ENCODE measurements at places on chromosomes 12 and 14.

DNA sequence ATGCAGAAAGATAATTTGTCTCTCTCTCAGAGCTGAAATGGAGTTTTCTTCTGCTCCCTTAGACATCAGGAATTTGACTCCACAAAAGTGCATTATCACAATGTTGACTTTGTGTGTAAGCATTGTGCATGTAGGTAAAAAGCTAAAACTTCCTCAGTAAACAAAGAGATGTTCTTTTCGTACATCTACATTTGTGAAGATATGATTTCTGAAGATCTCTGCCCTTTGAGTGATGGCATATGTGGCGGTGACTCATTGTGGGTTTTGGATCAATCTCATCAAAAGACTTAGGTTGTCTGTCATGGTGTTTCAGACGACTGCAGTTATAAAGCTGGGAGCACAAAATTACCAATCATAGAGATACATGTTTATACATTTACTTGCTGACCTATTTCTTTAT lies 411.4 kb upstream of the LMO3 start:
- DNase-seq: no peak

DNA sequence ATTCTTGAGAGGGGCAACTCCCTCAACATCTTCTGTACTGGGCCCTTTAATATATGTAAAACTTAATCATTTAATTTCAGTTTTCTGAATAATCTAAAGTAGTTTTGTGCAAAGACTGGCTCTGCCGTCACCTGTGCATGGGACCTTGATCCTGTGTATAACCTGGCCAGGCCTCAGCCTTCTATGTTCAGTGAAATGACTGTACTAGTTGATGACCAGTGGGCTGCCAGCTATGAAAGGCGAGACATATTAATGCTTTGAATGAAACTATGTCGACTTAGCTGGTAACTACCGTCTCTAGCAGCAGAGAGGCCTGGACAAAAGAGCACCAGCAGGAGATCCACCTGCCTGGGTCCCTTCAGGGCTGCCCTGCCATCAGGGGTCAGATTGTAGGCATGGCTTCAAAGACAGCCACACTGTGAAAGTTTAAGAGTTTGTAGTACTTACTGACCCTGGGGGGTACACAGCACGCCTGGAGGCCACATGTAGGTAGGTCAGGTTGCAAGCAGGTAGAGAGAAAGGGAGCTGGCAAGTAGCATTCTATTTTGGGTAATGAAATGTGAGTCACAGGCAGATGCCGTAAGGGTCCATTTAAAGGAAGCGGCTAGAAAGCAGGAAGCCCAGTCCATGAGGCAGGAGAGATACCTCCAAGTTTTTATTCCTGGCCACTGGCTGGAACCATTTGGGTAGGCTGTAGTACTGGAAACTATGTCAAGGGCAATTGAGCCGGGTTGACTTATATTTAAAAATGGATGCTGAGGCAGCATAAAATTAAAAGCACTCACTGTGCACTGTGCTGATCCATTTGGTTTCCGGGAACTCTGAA lies 77.2 kb downstream of the BHLHE41 start:
- no peak for DNase-seq

GRCh38 chr12:110537605-110538409 lies 35.7 kb downstream of the RAD9B start:
- no peak for DNase-seq

DNA sequence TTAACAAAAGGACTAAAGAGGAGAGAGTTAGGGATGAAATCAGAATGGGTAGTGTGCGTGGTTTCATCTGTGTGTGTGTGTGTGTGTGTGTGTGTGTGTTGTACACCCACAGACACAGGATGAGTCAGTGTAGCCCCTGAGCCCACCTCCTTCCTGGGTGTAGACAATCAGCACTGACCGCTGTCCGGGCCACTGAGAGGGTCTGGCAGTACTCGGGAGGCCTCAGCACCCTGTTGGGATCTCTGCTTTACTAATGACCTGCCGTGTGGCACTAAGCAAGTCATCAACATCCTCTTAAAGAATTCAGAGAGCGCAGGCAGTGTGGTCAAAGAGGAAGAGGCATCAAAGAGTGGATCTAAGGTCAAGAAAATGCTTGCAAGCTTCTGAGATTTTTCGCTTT lies 112.6 kb downstream of the PRMT8 start:
- DNase-seq: no peak

- no peak for DNase-seq
These were observed 1090.2 kb downstream of the BCL11B start for GRCh38 chr14:98181768-98182167.

DNA sequence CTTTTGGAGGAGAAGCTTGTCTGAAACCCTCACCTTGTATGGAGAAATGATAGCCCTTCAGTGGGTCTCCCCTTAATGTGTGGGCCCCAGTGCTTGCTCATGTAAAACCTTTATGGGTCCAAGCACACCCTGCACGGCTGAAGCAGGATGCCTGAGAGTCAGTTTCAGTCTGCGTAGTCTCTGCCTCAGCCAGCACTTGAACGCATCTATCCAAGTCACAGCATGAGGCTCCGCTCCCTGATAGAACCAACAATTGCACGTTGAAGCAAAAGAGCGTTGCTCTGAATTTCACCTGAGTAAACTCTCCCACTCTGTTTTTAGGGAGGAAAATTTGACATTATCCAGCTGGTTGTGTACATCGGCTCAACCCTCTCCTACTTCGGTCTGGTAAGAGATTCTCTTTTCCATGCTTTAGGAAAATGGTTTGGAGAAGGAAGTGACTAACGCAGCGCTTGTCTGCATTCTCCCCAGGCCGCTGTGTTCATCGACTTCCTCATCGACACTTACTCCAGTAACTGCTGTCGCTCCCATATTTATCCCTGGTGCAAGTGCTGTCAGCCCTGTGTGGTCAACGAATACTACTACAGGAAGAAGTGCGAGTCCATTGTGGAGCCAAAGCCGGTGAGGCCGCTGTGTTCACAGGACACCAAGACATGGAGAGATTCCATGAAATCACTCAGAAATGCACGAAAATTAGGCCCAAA lies 33.0 kb upstream of the P2RX4 start:
- no peak for DNase-seq
